Dorsolateral prefrontal cortex (tissue), 122 donors: ENCODE measurements at places on chromosomes 3 and 15. TPM values are rescaled to one million over a fixed set of nuclear protein-coding genes. Genes with fewer than 3 reads are reported as not detected.

The CLRN1 gene
- not detected for total RNA-seq

The CIB2 gene
- total RNA-seq, result 12.0 TPM

The SOX2 gene
- total RNA-seq, result 100 TPM

The KIF15 gene
- 1.1 TPM for total RNA-seq

The B3GALNT1 gene
- 46.6 TPM for total RNA-seq

The ITPKA gene
- 78.5 TPM for total RNA-seq

The CLN6 gene
- 49.4 TPM for total RNA-seq

The ADAMTS9 gene
- 52.9 TPM for total RNA-seq

The SNRK gene
- total RNA-seq, result 40.6 TPM

The RGMA gene
- total RNA-seq, result 77.2 TPM

The TF gene
- total RNA-seq, result 991 TPM

The UROC1 gene
- 0.35 TPM for total RNA-seq

The SLC51A gene
- total RNA-seq, result not detected

The HESX1 gene
- total RNA-seq, result 2.1 TPM

The GXYLT2 gene
- 11.1 TPM for total RNA-seq

The RBP2 gene
- total RNA-seq, result not detected

The PRSS50 gene
- 0.57 TPM for total RNA-seq

The ANKDD1A gene
- total RNA-seq, result 38.4 TPM

The GOLGA8A gene
- total RNA-seq, result 81.2 TPM

The VEPH1 gene
- not detected for total RNA-seq

The AHSG gene
- total RNA-seq, result not detected
